ENCODE measurements at places on chromosomes 12 and 14.

DNA sequence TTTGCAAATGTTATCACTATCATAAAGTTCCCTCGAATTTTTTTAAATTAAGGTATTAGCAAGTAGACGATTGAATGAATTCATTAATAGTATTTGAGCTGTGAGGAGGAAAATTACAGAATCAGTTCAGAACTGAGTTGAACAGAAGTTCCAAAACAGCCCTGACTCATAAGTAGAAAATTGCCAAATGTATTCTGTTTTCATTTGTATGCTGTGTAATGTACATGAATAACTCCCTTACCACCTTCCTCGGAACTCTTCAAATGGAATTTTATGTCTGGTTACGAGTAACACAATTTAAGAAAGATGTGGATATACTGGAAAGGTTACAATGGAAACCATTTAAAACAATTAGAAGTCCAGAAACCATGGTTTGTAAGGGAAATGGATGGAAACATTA is 283.3 kb upstream of the FAR2 start:
- ATAC-seq = no peak

GRCh38 chr12:27207615-27208413 is 36.3 kb upstream of the STK38L start:
- no peak for ATAC-seq

DNA sequence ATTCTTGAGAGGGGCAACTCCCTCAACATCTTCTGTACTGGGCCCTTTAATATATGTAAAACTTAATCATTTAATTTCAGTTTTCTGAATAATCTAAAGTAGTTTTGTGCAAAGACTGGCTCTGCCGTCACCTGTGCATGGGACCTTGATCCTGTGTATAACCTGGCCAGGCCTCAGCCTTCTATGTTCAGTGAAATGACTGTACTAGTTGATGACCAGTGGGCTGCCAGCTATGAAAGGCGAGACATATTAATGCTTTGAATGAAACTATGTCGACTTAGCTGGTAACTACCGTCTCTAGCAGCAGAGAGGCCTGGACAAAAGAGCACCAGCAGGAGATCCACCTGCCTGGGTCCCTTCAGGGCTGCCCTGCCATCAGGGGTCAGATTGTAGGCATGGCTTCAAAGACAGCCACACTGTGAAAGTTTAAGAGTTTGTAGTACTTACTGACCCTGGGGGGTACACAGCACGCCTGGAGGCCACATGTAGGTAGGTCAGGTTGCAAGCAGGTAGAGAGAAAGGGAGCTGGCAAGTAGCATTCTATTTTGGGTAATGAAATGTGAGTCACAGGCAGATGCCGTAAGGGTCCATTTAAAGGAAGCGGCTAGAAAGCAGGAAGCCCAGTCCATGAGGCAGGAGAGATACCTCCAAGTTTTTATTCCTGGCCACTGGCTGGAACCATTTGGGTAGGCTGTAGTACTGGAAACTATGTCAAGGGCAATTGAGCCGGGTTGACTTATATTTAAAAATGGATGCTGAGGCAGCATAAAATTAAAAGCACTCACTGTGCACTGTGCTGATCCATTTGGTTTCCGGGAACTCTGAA is 77.2 kb downstream of the BHLHE41 start:
- no peak for ATAC-seq

GRCh38 chr12:11460343-11461023 is 65.1 kb upstream of the PRB2 start:
- ATAC-seq = no peak

GRCh38 chr12:29612912-29613311 is 115.4 kb upstream of the OVCH1 start:
- no peak for ATAC-seq

GRCh38 chr12:104458694-104459367 is 2.1 kb downstream of the CHST11 start:
- ATAC-seq = no peak

GRCh38 chr12:109740694-109741245 is 27.1 kb downstream of the FAM222A start:
- no peak for ATAC-seq

GRCh38 chr12:109202770-109203169 is 86.4 kb downstream of the ACACB start:
- ATAC-seq = no peak

GRCh38 chr12:2094597-2094996 is 41.8 kb downstream of the CACNA1C start:
- ATAC-seq = peak; percentile 72

GRCh38 chr12:131687346-131688125 is 23.4 kb upstream of the SFSWAP start:
- ATAC-seq = no peak

DNA sequence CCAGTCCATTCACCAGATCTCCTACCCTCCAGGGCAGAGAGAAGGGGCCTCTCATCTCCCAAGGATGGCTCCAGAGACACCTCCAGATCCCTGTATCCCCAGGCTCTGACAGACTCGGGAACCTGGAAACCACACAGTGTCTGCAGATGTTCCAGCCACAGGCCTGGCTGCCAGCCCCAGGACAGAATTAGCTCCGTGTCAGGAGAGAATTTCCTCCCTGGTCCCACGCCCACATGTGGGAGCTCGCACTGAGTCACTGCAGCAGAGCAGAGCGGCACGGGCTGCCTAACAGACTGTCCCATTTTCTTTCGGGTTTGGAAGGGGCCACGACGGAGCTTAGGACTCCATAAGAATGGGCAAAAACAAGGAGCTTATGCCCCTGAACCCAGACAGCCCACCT is 33.6 kb downstream of the CMKLR1 start:
- peak; percentile 61 for ATAC-seq

GRCh38 chr12:5688226-5688625 is 256.3 kb downstream of the NTF3 start:
- ATAC-seq = no peak

DNA sequence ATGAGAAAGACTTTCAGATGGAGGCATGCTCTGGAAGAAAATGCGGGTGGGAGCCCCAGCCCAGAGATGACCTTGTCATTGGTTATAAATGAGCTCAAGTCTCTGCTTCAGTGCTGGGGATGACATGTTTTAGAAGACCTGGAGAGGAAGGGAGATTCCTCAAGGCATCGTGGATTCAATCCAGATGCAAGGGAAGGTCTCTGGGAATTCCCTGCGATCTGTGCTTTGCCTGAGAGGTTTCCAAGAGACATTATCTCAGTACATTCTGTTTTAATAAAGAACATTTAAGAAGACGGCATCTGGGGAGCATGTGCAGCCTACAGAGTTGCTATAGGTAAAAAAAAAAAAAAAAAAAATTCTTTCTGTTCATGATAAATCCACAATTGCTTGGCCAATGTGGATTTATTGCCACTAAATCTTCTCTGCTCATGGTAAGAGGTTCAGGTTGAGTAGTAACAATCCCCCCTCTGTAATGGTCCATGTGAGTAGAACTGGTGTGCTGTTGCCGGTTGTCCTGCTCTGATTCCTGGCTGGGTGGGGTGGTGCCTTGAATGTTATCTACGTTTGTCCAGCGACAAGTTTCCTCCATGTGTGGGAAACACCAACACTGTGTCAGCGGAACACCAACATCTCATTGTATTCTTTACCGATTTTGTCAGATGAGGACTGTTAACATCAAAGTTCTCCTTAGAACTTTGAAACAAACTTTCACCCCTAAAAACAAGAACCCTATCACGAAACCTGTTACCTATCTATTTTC is 230.0 kb downstream of the MSRB3 start:
- no peak for ATAC-seq

DNA sequence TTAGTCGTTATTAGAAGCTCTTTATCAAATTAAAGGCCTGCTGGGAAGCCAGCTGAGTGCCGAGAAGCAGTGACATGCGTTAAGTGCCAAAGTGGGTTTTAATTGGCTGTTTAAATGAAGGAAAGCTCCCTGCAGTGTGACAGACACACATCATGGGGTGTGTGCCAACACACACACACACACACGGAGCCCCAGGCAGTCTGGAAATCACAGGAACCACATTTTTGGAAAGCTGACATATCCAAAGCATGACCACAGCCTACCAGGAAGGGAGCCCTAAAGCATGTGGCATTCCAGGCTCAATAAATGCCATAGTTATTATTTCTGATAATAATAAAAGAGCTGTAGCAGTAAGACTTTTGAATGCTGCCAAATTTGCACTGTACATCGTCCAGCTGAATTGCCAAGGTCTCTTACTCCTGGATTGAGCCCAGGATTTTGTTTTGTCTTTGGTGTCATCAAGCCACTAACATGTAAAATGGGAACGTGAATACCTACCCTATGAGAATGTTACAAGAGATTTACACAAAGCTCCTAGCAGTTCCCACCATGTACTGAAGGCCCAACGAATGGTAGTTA is 135.1 kb downstream of the TMEM30B start:
- no peak for ATAC-seq

- ATAC-seq = peak; percentile 31
These were observed 58.6 kb downstream of the VWF start for GRCh38 chr12:6065863-6066199.

GRCh38 chr12:58405363-58405762 is 464.0 kb downstream of the ATP23 start:
- no peak for ATAC-seq

- ATAC-seq = no peak
These were observed 265.4 kb downstream of the ADGRD1 start for GRCh38 chr12:131218923-131219669.

- ATAC-seq = no peak
These were observed 7.8 kb downstream of the KTN1 start for GRCh38 chr14:55587847-55588246.

GRCh38 chr12:2334689-2335088 is 281.9 kb downstream of the CACNA1C start:
- no peak for ATAC-seq

DNA sequence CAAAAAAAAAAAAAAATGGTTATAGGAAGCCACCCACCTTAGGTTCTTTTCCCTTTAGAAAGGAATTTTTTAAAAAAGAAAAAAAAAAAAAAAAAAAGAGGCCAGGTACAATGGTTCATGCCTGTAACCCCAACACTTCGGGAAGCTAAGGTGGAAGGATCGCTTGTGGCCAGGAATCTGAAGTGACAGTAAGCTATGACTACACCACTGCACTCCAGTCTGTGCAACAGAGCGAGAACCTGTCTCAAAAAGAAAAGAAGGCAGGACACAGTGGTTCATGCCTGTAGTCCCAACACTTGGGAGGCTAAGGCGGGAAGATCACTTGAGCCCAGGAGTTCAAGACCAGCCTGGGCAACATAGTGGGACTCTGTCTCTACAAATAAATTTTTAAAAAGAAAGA is 36.0 kb downstream of the SPTLC2 start:
- ATAC-seq = no peak

- no peak for ATAC-seq
These were observed 4.3 kb upstream of the STRN3 start for GRCh38 chr14:31030469-31030868.

- ATAC-seq = no peak
These were observed 8.6 kb downstream of the ISCU start for GRCh38 chr12:108570743-108571608.

GRCh38 chr12:57842342-57843294 is 3.9 kb downstream of the CTDSP2 start:
- ATAC-seq = no peak

DNA sequence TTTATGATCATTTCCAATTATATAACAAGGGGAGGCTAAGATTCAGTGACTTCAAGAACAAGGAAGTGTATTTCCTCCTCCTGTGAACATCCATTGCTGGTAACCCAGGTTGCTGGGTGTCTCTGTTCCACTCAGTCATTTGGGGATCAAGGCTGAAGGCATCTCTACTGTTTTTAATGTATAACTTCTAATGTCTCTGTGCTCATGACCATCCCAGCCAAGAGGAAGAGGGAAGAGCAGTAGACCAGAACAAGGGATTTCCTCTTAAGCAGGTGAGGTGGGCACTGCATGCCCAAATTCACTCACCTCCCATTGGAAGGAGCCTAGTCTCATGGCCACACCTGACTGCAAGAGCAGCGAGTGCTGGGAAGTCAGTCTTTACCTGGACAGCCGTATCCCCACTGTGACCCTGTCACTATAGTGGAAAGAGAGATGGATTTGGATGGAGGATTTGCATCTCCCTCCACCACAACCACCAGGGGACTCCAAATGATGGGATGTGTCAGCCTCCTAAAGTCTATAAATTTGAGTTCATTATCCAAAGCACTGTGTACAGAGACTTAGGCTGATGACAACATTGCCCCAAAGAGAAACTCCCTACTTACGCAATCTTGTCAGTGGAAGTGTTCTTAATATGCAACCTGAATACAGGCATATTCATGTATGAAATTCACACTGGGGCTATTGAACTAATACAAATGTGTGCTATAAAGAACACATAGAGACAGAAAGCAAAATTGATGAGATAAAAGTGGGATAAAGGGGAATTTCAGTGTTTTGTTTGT is 368.7 kb downstream of the TMEM132D start:
- no peak for ATAC-seq

DNA sequence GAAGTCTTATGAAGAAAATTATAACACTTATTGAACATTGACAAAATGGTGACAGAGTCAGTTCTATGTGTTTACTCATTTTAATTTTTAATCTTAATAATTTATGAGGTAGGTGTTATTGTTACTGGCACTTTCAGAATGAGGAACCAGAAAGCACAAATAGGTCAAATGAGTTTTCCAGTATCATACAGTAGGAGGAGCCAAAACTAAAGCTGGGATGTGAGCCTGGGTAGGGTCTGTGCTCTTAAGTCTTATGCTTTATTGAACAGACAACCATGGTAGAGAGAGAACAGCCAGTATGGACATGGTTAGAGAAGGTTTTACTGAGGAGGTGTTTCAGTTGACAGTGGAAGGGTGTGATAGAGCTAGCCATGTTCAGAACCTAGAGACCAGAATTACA is 775.7 kb downstream of the TMTC2 start:
- no peak for ATAC-seq

GRCh38 chr14:36365766-36366165 is 45.3 kb upstream of the MBIP start:
- no peak for ATAC-seq

DNA sequence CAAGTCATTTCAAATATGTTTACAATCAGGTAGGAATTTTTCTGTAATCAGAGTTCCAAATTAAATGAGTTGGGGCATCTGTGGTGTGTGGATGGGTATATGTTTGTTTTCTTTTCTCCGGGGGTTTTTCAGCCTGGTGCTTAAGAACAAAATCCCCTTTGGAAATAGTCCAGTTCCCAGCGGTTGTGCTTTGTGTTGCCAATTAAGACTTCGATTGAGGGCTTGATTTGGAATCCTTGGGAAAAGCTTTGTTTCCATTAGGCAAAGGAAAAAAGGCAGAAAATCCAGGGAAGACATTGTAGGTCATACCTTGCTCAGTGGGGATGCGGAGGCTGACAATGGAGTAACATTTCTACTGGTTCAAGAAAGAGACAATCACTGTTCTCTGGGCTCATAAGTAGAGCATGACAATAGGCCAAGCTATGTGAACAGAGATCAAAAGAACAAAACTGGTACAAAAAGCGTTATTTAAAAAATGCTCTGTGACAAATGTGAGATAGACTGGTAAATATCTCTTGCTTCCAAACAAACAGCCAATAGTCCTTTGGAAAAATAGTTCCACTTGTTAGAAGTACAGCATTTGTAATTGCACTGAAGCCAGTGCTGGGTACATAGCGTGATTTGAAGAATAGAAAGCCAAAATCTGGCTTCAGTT is 79.7 kb downstream of the EML1 start:
- no peak for ATAC-seq

GRCh38 chr12:49902399-49903350 is 1.0 kb downstream of the FAIM2 start:
- no peak for ATAC-seq

GRCh38 chr12:2374092-2374906 is 321.5 kb downstream of the CACNA1C start:
- ATAC-seq = no peak

Measured in motor neuron (in vitro differentiated cells).